Endothelial cell (in vitro differentiated cells): ENCODE measurements at places on chromosomes 11 and 22.

DNA sequence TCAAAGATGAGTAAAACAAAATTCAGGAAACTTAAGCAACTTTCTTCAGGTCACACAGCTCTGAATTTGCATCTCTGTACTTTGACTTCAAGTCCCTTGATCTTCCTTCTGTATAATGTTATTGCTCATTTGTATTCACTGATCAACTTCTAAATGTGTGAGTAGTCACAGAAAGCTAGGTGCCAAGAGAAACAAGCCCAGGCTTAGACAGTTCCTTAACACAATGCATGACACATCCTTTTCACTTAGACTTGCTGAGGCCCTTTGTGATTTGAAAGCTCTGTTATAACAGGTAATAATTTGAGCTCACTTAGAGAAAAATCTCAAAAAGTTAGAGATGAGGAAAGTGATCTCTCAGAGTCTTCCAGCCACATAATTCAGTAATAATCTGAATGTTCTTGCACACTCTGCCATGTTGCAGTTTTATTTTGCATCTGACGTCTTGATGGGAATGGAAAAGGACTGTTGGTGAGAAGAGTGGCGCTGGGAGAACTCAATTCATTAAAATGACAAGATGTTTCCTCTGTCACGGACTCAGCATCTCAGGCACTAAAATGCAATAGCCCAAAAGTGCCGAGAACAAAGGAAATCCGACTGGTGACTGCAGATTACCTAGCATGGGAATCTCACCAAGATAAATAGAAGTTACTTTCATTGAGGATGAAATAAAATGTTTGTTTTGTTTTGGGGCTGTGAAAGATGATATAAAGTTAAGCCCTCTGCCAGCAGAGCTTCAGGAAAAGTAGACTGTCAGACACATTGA, 665.3 kb downstream of the OPCML start:
- H3K27me3 ChIP-seq, result peaks cover 2% of the 10 kb centered on the region
- H3K4me1 ChIP-seq, result peaks cover 14% of the 10 kb centered on the region
- H3K27ac ChIP-seq, result no peak overlapping the region
- no peak overlapping the region for H3K4me3 ChIP-seq
- H3K36me3 ChIP-seq, result no peaks in the 10 kb centered on the region

DNA sequence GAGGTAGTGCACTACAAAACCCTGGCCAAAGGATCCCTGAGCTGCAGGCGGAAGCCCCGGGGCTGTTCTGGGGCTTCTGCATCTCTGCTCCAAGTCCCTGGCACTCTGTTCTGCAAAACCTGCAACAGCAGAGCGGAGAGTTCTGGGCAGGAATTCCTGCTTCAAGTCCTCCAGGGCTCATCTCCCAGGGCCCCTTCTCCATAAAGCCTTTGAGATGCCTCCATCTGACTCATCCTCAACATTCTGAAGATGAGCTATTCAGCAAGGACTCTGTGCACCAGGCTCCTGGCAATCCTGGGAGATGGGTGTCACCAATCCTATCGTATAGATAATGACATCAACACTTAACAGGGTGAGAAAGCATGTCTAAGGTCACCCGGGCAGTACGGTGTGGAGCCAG, 19.3 kb downstream of the SYN3 start:
- no peak overlapping the region for H3K27ac ChIP-seq
- no peak overlapping the region for H3K4me3 ChIP-seq
- H3K36me3 ChIP-seq, result no peaks in the 10 kb centered on the region
- DNase-seq, result no peak
- H3K27me3 ChIP-seq, result no peaks in the 10 kb centered on the region

DNA sequence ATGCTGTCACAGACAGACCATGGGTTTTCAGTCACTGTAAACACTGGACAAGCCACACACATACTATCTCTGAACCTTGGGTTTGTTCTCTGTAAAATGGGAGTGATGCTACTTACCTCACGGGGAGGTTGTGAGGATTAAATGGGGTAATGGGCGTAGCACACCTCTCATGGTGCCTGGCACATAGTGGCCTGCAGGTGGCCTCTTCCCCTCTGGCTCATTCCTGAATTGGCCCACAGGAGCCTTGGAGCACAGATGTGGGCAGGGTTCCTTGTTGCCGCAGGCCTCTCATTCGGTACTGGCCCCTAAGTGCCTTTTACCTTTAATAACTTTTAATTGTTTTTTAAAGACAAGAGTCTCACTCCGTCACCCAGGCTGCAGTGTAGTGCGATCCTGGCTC, 11.7 kb downstream of the MICAL2 start:
- H3K4me3 ChIP-seq, result no peak overlapping the region
- peaks cover 65% of the 10 kb centered on the region for H3K4me1 ChIP-seq
- H3K27ac ChIP-seq, result no peak overlapping the region
- DNase-seq, result peak; percentile 21
- H3K36me3 ChIP-seq, result peaks cover 9% of the 10 kb centered on the region

DNA sequence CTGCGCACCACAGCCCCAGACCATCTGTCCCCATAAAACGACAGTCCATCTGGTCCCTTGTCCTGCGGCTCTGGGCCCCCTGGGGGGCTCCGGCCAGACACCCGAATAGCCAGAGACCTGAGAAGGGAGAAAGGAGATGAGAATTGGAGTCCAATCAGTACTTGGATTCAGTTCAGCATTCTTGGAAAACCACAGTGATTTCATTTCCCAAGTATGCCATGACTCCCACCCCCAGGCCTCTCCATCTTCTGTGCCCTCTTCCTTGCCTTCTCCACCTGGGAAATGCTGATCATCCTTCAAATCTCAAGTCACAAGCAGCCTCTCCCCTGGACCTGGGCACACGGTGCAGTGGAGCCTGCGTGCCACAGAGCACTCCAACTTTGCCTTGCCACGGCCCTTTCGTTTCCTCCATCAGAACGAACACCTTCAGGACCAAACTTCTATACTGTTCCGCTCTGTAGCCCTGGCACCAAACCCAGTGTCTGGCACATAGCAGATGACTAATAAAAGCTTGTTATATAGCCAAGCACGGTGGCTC, 10.9 kb upstream of the MFNG start:
- peak overlapping the region; percentile 64 for H3K27ac ChIP-seq
- H3K36me3 ChIP-seq, result peaks cover 22% of the 10 kb centered on the region
- DNase-seq, result no peak
- peak overlapping the region; percentile 25 for H3K4me3 ChIP-seq

DNA sequence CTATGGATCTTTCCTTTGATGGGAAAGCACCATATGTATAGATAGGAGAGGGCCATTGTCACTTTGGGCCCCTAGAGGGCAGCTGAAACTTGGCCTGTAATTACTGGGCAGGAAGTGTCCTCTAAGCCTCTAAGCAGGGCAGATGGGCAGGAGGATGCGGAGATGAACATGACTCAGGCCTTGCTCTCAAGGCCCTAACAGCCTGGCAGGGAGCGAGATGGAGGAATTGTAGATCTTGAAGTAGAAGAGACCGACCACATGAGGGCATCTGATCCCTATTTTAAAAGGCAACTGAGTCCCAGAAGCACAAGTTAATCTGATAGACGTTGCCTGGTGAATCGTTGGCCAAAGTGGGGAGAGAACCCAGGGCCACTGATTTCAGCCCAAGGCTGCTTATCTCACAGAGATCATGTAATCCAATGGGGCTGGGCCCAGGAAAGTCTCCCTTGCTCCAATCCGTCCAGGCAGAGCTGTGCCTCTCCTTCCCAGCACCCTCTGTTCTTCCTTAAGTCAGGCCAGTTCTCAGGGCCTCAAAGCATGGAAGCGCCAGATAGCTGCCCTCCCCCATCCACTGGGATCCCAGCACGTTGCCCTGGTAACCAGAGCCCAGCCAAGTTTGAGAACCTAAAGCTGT, 2.5 kb upstream of the SEPTIN3 start:
- H3K27me3 ChIP-seq, result peaks cover 10% of the 10 kb centered on the region
- DNase-seq, result peak; percentile 35
- no peaks in the 10 kb centered on the region for H3K4me1 ChIP-seq
- H3K36me3 ChIP-seq, result no peaks in the 10 kb centered on the region
- H3K4me3 ChIP-seq, result no peak overlapping the region
